Stimulated activated CD4-positive, alpha-beta T cell treated with anti-CD3 and anti-CD28 coated beads, Interleukin-1b, Interleukin-23, amount 100 ng/mL, for 1 hour (primary cell): ENCODE measurements at places on chromosomes 7 and 10.

DNA sequence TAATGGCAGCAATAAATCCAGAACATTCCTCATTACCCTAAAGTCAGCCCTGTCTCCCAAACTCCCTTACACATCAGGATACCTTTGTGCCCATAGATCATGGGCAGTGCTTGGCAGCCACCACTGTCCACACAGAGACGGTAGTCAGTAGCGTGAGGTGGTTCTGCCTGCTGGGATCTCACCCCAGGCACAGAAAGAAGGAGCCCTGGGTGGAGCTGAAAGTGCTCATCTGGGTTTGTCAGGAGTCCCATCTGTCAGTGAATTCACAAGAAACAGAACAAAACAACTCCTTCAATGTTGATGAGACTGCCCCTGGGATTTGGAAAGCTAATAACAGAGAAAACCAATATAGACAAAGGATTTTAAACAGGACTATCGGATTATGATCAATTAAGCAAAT, 90.2 kb upstream of the PRSS58 start:
- no peak for DNase-seq

GRCh38 chr10:98388101-98388655, 26.8 kb downstream of the PYROXD2 start:
- DNase-seq, result no peak

DNA sequence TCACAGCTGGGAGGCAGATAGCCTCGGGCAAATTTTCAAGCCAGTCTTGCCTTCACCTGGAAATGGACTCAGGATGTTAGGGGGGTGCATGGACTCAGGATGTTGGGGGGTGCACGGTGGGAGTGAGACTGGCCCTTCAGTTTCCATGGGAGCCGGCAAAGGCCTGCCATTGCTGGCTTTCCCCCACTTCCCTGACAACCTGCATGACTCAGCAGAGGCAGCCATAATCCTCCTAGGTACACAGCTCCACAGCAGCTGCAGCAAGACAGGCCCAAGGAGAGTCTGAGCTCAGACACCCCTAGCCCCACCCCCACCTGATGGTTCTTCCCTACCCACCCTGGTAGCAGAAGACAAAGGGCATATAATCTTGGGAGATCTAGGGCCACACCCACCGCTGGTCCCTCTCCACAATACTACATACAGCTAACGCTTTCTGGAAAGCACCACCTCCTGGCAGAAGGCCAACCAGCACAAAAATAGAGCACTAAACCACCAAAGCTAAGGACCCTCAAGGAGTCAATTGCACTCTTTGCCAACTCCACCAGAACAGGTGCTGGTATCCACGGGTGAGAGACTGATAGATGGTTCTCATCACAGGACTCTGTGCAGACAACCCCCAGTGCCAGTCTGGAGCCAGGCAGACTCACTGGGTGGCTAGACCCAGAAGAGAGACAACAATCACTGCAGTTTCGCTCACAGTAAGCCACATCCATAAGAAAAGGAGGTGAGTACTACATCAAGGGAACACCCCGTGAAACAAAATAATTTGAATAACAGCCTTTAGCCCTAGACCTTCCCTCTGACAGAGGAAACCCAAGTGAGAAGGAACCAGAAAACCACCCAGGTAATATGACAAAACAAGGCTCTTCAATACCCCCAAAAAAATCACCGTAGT, 18.3 kb downstream of the C7orf25 start:
- no peak for DNase-seq

DNA sequence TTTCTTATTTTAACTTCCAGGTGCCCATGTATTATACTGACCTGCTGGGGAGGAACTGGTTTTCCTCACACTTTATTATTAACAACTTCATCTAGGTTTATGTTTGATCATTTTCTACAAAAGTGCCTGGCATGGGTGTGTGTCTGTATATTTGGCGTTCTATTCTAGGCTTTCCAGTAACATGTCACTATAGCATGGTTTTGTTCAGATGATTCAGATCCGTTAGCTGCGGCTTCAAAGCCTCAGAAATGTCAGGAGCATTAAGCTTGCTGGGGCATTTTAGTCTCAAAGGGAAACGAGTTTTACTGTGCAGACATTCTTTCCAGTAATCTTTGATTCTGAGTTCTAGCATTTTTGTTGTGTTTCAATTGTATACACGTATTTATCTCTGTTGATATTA, 2.3 kb downstream of the INPP5A start:
- no peak for DNase-seq

DNA sequence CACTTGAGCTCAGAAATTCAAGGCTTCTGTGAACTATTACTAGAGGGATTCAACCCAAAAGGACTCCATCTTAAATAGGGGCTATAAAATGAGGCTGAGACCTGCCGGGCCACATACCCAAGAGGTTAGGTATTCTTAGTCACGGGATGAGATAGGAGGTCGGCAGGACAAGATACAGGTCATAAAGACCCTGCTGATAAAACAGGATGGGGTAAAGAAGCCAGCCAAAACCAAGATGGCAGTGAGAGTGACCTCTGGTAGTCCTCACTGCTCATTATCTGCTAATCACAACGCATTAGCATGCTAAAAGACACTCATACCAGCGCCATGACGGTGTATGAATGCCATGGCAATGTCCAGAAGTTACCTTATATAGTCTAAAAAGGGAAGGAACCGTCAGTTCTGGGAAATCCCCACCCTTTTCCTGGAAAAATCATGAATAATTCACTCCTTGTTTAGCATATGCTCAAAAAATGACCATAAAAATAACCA, 101.2 kb upstream of the TRIM24 start:
- no peak for DNase-seq

DNA sequence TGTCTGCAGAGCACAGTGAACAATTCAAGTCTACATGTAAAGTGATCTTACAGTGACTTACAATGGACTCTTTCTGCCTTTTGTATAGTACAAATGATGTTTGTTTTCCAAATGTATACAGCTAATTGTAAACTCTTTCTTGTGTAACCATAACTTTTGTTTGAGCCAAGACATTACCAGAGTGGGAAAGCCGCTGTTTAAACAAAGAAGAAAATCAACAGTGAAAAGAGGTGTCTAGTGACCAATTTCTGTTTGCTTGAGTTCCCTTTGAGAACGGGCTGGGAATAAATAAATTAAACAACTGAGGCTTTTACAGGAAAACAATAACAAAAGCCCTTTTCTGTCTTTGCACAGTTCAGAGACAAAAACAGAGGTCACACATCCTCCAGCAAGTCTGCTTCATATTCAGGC, 1163.4 kb downstream of the CNTNAP2 start:
- DNase-seq, result no peak

- DNase-seq, result no peak
Observed at GRCh38 chr7:1919539-1920265, 249.6 kb downstream of the ELFN1 start.

GRCh38 chr7:38881947-38882684, 26.9 kb downstream of the VPS41 start:
- no peak for DNase-seq

GRCh38 chr10:88783724-88784123, 18.8 kb upstream of the LIPM start:
- no peak for DNase-seq

DNA sequence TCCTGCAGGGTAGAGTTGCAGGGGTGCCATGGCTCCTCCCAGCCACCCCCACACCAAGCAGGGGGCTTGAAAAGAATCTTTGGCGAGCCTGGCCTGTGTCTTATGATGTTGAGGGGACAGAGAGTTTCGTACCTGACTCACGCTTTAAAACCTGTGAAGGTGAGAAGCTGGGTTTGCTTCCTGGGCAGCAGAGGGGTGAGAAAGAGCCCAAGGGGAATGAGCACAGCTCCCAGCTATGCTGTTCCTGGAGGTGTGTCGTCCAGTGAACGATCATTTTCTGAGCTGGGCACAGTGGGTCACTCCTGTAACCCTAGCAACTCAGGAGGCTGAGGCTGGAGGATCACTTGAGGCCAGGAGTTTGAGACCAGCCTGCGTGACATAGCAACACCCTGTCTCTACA, 13.5 kb upstream of the ADRB1 start:
- no peak for DNase-seq

- no peak for DNase-seq
Observed at GRCh38 chr7:150787321-150788281, 12.6 kb downstream of the TMEM176B start.

GRCh38 chr7:41336981-41337380, 365.9 kb downstream of the INHBA start:
- no peak for DNase-seq
